Mucosa of descending colon (tissue), 3 donors: ENCODE measurements at places on chromosomes 4 and X. TPM values are rescaled to one million over a fixed set of nuclear protein-coding genes. Genes with fewer than 3 reads are reported as not detected.

Gene POU3F4
- total RNA-seq: 0.14 TPM

Gene ATOH1
- 14.0 TPM for total RNA-seq

Gene MAGEA2B
- total RNA-seq: not detected

Gene PORCN
- 9.2 TPM for total RNA-seq

Gene IGSF1
- total RNA-seq: 0.12 TPM

Gene GPR34
- 11.9 TPM for total RNA-seq
